Effector memory CD8-positive, alpha-beta T cell (primary cell): ENCODE measurements at places on chromosomes 6 and 20.
A peak's percentile ranks its signal among the peaks of the same experiment; 100 is the strongest.

GRCh38 chr6:90581146-90581545, 5.7 kb downstream of the MAP3K7 start:
- H3K4me1 ChIP-seq: peaks cover 42% of the 10 kb centered on the region
- H3K36me3 ChIP-seq: peaks cover 2% of the 10 kb centered on the region
- no peak overlapping the region for H3K27ac ChIP-seq
- no peak for DNase-seq
- H3K27me3 ChIP-seq: no peaks in the 10 kb centered on the region
- no peak overlapping the region for H3K4me3 ChIP-seq

GRCh38 chr6:15309611-15310283, 63.9 kb downstream of the JARID2 start:
- no peak for DNase-seq
- no peak overlapping the region for H3K27ac ChIP-seq
- peaks cover 7% of the 10 kb centered on the region for H3K36me3 ChIP-seq
- H3K4me3 ChIP-seq: no peak overlapping the region
- peaks cover 64% of the 10 kb centered on the region for H3K4me1 ChIP-seq

GRCh38 chr6:81834141-81834681, 81.7 kb upstream of the TENT5A start:
- no peaks in the 10 kb centered on the region for H3K36me3 ChIP-seq
- no peaks in the 10 kb centered on the region for H3K4me1 ChIP-seq
- H3K27me3 ChIP-seq: no peaks in the 10 kb centered on the region
- no peak overlapping the region for H3K27ac ChIP-seq
- H3K4me3 ChIP-seq: no peak overlapping the region
- no peak for DNase-seq

DNA sequence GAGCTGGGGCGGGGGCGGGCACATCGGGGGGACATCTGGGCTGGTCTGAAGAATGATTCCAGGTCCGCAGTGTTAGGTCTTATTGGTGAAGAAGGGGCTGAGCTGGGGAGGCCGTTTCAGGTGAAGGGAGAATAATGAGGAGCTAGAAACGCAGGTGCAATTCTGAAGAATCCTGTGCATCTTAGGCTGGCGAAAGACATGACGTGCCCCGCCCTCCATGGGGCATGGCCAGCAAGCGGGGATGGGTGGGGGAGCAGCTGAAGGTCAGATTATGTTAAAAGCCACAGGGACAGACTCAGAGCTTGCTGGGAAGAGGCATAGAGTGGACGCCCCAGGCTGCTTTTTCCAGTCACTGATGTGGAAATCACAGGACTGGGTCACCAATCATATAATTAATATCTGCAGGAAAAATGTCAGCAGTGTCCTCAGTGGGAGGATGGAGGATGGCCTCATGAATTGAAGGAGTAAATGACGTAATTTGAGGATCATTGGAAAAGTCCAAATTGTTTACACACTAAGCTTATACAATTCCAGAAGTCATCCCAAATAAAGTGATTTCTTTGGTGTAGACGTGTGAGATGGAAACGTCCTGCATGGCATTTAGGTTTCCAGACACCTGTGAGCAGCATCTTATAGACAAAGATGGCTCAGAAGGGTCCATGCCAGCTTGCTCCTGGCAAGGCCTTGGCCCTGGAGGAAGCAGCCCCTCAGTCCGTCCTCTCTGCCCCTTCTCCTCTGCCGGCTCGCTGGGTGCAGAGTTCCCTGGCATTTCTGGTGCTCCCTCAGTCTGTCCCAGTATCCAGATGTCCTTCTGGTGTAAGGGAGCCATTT, 109.6 kb upstream of the FRMD1 start:
- H3K4me1 ChIP-seq: no peaks in the 10 kb centered on the region
- peaks cover 32% of the 10 kb centered on the region for H3K27me3 ChIP-seq
- H3K27ac ChIP-seq: peak overlapping the region; percentile 31
- no peaks in the 10 kb centered on the region for H3K36me3 ChIP-seq
- DNase-seq: no peak

DNA sequence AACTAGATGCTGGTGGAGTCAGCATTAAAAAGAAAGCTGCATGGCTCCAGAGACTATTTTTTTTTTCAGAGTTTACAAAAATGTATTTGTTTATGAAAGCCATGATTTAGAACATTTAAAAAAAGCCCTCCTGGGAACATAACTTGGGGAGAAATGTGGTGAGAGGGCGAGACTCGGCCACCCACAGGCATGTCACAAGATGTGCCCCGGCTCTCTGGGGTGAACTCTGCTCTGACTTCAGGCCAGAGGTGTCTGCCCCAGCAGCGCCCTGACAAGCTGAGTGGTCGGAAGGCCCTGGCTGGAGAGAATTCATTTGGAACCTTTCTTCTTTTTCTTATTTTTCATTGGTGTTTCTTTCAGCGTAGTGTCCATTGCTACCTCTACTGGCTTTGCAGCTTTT, 21.7 kb upstream of the RFPL4B start:
- DNase-seq: no peak
- H3K4me3 ChIP-seq: no peak overlapping the region
- no peaks in the 10 kb centered on the region for H3K4me1 ChIP-seq
- H3K27me3 ChIP-seq: peaks cover 63% of the 10 kb centered on the region
- H3K27ac ChIP-seq: no peak overlapping the region
- peaks cover 3% of the 10 kb centered on the region for H3K36me3 ChIP-seq

DNA sequence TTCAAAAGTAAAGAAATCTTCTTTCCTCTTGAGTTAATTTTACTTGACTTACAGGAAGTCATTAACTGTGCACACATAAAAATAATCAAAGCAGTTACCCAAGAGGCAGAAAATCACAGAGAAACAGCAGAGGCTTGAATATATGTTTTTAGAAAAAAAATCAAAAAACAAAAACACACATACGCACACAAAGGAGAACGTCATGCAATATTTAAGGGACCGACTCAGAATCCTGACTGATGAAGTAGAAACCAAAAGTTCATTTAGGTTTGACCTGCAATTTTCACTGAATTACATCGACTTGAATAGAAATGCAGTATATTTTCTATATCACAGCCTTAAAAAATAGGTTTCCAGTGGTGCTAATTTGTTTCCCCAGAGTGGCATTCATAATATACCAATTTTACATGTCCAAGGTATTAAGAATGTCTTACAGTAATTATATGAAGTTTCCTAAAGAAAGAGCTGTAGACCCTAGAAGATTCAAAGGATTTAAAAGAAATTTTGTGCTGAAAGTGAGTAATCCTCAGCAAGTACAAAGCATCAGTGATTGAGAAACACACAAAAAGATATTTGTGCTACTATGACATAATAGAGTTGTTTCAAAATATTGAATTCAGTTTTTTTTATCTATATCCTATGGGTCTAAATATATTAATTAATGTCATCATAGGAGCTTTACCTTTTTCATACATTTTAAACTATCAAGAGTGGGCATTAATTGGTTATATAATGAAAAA, 358.5 kb upstream of the RUNX2 start:
- no peak overlapping the region for H3K4me3 ChIP-seq
- H3K27ac ChIP-seq: no peak overlapping the region
- H3K4me1 ChIP-seq: no peaks in the 10 kb centered on the region
- H3K27me3 ChIP-seq: no peaks in the 10 kb centered on the region
- no peaks in the 10 kb centered on the region for H3K36me3 ChIP-seq
